ENCODE measurements at places on chromosomes 2 and 18.

GRCh38 chr2:174748948-174749347 lies 15.3 kb downstream of the CHRNA1 start:
- no peak for DNase-seq

- DNase-seq: no peak
These were observed 26.8 kb upstream of the EPAS1 start for GRCh38 chr2:46270384-46270783.

- no peak for DNase-seq
These were observed 117.1 kb downstream of the FSHR start for GRCh38 chr2:49037197-49037596.

DNA sequence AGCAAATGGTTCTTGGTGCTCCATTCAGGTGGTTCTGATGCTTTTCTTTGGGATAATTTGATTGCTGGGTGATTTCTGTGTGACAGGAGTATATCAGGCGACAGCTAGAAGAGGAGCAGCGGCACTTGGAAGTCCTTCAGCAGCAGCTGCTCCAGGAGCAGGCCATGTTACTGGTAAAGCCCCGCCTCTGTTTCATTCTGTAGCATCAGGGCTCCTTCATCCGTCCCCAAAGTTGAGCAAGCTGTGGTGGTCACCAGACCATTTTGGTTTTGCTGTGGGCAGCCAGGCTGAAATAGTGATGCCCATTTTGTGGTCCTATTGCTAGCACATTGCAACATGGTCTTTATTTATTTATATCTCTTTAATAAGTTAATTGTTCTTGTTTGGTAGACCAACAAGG lies 132.8 kb upstream of the IL1R2 start:
- DNase-seq: no peak

DNA sequence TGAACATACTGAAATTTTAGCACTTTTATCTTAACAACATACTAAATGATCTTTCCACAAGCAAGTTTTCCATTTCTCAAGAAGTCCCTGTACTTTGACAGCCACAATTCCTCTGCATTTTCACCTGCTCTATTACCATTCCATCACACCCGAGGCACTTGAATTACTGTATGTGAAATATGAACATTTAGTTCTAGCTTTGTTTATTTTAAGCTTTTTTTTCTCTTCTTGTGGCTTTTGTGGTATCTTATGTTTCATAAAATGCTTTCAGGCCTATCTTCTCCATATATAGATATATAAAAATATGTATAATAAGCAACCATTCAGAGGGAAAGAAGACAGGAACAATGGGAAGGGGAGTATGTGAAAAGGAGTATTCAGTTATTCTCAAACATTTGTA lies 693.9 kb downstream of the SATB2 start:
- no peak for DNase-seq

- no peak for DNase-seq
These were observed 208.1 kb upstream of the HAAO start for GRCh38 chr2:43000242-43001054.

DNA sequence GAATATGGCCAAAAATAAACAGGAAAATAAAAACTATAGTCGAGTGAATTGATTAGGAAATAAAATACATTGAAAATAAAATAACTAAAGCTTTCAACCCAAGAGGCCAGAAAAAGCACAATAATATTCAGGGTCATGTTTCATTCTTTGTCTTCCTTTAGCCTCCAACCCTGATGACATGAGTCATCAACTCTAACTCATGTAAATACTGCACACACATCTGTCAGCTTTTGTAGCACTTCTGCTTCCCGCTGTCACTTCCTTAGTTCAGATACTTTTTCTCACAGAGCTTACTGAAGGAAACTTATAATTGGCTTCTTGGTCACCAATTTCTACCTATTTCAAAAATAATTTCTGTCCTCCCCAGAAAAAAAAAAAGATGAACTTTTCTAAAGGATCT lies 112.8 kb downstream of the UPP2 start:
- no peak for DNase-seq

GRCh38 chr18:65946777-65947176 lies 196.0 kb downstream of the CDH7 start:
- DNase-seq: no peak

GRCh38 chr2:41000374-41000773 lies 548.5 kb upstream of the SLC8A1 start:
- no peak for DNase-seq

DNA sequence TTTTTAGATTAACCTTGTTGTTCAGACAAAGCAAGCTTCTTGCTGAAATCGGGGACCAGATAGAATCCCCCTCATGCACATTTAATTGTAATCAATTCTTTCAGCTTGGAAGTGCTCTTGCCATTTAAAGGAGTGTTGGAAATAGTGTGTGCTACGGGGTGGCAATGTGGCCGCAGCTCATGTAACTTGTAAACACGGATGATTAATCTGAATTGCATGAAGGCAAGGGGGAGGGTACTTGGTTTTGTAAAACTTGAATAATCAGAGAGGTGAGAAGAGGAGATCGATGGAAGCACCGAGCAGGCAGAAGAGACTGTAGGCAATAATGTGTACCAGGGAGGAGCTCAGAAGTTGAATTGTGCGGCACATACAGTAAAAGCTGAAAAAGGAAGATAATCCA lies 273.5 kb downstream of the PTGR3 start:
- no peak for DNase-seq

- no peak for DNase-seq
These were observed 326.9 kb upstream of the SMIM21 start for GRCh38 chr18:75754433-75754832.

DNA sequence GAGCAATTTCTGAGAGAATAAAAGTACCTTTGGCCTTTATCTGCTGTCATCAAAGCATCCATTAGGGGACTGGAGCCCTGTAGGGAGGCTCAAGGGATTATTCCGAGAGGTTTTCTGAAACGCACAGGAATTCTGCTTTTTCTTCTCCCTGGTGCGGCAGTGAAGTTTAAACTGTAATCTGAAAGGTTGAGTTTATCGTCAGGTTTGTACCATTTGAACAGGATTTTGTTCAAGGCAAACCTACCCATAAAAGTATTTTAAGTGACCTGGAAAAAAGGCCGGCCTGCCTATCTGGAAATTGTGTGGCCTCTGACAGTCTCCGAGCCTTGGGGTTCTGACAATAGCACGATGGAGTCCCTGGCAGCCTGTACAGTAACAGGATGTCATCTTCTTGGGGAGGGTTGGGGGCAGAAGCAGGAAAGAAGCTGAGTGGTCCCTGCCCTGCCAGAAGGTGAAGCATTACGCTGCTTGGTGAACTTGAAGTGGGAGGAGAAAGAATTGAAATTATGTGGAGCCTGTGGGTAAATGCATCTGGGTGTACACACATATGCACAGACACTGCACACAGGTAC lies 272.0 kb downstream of the CYRIA start:
- no peak for DNase-seq

- DNase-seq: no peak
These were observed 584.6 kb downstream of the CNTNAP5 start for GRCh38 chr2:124609667-124610066.

DNA sequence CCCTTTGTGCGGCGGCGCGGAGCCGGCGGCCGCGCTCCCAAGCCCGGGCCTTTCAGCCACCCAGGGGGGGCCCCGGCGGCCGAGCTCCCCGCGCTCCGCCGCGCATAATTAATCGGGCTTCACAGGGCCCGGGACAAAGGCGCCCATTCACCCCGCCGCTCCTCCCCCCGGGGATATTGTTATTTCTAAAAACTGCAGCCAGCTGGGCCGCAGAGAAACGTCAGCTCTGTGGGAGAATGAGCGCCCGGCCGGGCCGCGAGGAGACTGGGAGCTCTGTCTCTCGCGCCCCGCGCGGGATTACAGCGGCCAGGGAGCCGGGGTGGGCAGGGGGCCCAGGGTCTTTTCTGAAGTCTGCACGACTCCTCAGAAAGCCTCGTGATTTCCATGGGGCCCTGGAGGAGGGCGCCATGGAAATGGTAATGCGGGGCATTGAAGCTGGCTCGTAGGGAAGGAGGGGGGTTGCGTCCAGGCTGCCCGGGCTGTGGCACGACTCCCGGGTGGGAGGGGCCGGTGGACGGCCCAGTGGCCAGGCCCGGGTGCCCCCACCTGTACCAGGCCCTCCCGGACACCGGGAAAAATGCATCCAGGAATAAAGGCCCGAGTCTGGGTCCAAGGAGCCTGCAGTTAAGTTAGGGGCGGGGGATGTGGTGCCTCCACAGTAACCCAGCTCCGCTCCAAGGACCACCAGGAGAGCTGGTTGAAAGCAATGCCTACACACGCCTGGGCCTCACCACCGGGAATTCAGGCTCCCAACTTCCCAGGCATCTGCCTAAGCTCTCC lies 125.3 kb downstream of the ZFP36L2 start:
- no peak for DNase-seq

GRCh38 chr18:36527740-36528455 lies 230.4 kb downstream of the FHOD3 start:
- no peak for DNase-seq

DNA sequence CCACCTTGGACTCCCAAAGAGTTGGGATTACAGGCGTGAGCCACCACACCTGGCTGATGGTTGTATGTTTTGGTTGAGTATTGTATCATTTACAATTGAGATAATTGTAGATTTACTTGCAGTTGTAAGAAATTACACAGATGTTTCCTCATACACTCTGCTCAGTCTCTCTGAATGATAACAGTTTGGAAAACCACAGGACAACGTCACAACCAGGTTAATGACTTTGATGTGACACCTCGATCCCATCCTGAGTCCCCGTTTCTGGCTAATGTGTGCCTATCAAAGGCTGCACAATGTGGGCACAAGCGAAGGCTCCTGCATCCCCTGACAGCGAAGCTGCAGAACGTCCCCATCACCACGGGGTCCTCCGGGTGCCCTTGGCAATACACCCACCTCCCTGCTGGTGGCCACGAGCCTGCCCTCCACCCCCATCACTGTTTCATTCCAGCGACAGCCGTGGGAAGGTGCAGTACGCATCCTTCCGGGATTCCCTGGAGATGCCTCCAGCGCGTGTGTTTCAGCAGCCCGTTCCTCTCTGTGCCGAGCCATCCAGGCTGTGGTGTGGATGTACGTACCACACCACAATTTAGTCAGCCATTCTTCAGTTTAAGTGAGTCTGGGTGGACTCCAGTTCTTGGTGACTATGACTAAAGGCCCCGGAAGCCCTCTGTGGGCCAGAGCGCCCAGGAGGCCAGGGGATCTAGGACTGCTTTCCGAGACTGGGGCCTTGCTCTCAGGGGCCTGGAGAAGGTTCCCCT lies 4.3 kb upstream of the PDCD1 start:
- peak; percentile 44 for DNase-seq

GRCh38 chr2:182866461-182867406 lies at the start of gene FRZB:
FRZB (minus strand) TSS chr2:182866637; CDS start chr2:182866552, 85 bp downstream.
- no peak for DNase-seq

DNA sequence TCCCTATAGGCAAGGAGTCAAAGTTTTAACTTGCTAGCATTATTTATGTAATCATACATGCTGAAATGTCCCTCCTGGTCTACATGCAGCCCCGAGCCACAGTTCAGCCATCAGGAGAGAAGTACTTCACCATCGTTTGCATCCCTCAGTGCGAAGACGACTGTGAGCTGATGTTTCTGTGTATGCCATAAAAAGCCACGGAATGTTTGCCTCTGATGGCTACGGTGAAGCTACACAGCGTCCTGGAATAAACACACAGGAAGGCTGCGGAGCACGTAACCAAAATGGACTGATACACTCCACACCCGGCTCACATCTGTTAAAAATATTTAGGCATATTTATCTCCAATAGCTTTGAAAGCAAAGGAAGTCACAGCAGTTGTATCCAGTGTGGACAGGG lies 4.3 kb upstream of the SALL3 start:
- DNase-seq: no peak

GRCh38 chr2:29983308-29983707 lies 61.9 kb upstream of the ALK start:
- no peak for DNase-seq

GRCh38 chr2:10629819-10630532 lies 59.8 kb downstream of the NOL10 start:
- DNase-seq: no peak

GRCh38 chr18:50186385-50186784 lies 8.6 kb downstream of the MYO5B start:
- no peak for DNase-seq

GRCh38 chr2:237278568-237278967 lies 135.4 kb downstream of the COL6A3 start:
- no peak for DNase-seq

DNA sequence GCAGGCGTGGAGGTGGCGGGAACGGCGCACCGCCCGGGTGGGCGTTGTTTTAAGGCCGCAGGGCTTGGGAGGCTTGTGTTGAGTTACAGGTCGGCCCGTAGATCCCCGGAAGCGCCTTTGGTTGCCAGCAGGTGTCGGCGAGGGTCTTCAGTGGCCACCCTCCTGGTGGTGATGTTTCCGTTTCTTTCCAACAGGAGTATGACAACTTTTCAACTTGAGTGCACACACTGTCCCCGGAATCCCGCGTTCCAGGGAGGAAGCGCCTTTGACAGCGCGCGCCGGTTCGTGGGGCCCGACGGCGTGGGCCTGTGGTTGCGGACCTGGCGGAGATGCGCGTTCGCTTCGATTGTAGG lies 1.0 kb upstream of the HDAC4 start:
- no peak for DNase-seq

- no peak for DNase-seq
These were observed 38.7 kb downstream of the MCFD2 start for GRCh38 chr2:46876741-46877384.

DNA sequence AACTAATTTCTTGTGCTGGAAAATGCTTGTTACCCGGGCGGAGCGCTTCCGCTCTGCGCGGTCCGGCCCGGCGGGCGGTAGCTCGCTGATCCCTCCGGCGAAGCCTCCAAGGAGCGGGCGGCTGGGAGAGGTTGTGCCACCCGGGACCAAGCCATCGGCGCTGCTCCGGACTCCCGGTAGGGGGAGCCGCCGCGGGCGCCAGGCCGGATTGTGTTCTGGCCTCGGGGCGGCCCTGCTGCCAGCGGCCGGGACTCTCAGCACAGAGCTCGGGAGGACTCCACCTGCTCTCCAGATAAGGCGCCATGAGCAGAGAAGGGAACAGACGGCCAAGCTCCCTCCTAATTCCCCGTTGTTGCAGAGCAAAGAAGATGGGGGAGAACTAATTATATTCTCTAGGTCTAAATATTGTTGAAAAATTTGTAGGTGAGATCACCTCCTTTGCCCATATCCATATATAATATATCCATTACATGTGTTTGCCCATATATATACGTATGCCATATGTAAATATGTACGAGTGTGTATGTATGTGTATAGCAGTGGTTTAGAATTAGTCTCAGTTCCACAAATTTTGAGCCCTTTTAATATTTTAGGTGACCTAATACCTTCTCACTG lies 13.8 kb upstream of the SATB2 start:
- DNase-seq: no peak

DNA sequence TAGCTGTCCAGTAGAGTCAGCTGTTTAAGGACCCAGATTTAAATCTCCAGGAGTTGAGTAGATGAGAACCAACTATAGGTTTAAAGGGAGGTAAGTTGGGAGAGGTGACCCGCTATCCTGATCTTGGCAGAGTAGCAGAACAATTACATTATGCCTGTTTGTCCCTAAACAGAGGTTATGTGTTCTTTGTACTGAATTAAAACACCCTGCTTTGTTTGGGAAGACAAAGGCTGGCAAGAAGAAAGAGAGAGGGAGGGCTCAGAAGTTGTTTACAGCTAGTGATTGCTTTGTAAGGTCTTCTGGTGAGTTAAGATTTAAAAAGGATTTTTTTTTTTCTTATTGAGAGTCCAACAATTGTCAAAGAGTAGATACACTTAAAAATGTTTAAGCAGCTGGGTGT lies 37.3 kb downstream of the USP14 start:
- DNase-seq: no peak

- no peak for DNase-seq
These were observed 101.3 kb downstream of the AQP4 start for GRCh38 chr18:26764177-26764576.

GRCh38 chr2:101658387-101658786 lies 39.1 kb upstream of the MAP4K4 start:
- no peak for DNase-seq

- no peak for DNase-seq
These were observed 104.3 kb upstream of the CCDC195 start for GRCh38 chr2:224820283-224820991.

Measured in natural killer cell treated with Interleukin-12 subunit alpha and Interleukin-12 subunit beta and Interleukin-15 and Interleukin-18, amount 100 ng/mL, for 72 hours (primary cell).